Activated T-helper 1 cell treated with anti-CD3 and anti-CD28 coated beads, Interleukin-12 subunit alpha, Interleukin-12 subunit beta, Interleukin-2, Interleukin-4 antibody, amounts not matched to agents 30 ng/mL and 10 ng/mL and 1 ng/mL, durations not matched to agents 14 hours and 24 hours and 36 hours (primary cell): ENCODE measurements at places on chromosomes 2 and 18.

DNA sequence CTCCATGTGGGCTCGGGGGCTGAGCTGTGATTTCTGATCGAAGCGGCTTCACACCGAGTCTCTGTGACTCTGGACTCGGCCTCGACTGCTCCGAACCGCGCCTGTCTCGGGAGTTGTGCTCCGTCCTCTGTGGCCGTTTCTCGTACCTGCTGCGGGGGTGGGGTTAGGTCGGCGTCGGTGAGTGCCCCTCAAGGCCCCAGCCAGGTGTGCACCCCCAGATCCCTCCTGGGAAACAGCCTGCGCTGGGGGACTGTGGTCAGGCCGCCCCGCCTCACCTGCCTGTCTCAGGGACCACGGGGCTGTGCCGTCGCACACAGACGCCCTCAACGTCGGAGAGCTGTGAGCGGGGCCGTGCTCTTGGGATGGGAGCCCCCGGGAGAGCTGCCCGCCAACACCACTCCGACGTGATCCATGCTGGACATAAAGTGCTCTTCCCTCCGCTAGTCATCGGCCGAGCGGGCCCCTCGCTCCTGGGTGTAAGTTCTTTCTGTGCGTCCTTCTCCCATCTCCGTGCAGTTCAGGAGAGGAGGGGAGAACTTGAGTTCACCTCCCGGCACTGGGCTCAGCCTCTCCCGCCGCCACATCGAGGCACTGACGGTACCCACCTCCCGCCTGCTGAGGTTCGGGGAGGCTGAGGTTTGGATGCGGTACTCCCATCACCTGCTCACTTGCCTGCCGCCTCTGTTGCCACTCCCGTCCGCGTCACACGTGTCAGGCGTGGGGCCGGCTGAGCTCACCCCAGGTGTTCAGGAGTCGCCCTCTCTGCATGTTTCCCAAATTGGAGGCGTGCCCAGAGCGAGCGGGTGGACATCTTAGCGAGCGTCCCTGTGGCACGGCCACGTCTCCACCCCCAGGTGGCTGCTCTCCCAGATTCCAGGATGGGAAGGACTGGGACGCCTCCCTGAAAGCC lies 55.7 kb downstream of the CTDP1 start:
- no peak for DNase-seq

DNA sequence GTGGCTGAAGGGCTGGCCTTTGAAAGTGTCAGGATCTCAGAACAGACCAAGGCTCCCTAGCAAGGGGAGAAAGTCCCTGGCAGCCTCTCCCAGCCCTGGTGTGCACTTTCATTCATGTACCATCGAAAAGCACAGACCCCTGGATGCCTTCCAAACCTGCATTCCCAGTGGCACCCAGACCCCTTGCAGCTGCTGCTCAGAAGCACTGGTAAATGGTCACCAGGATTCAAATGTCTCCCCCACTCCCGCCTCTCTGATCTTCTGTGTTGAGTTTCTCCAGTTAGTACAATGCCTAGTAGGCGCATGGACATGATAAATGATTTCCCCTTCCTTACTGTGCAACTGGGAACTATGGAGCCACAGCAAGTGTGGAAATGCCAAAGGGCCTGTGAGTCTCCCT lies 180.0 kb downstream of the GLI2 start:
- no peak for DNase-seq

GRCh38 chr2:26118682-26119081 lies 54.2 kb upstream of the GAREM2 start:
- DNase-seq: no peak

GRCh38 chr2:8752385-8752784 lies 70.5 kb downstream of the ID2 start:
- no peak for DNase-seq

DNA sequence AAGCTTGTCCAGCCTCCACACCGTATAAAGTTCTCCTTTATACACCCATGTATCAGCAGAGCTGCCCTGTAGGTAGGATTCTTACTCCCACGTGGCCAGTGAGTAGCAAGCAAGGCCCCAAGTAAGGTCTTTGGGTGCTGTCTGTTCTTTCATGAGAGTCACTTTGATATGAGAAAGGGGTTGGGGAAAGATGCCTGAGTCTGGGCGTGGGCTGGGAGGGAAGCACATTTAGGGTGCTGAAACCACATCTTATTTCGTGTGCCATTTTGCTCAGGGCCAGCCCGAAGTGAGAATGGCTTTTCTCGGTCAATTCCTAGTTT lies 436 bp upstream of the ITPRIPL1 start:
- no peak for DNase-seq

GRCh38 chr2:10234409-10235094 lies 68.2 kb upstream of the HPCAL1 start:
- DNase-seq: no peak

GRCh38 chr2:106159866-106160785 lies 34.0 kb downstream of the UXS1 start:
- DNase-seq: peak; percentile 42

GRCh38 chr2:43169987-43170386 lies 56.4 kb downstream of the ZFP36L2 start:
- DNase-seq: peak; percentile 52

GRCh38 chr2:27496357-27497287 lies at the start of gene GCKR:
Gene GCKR, plus strand, starts transcription at chr2:27496839. Its CDS starts 66 bp downstream, at chr2:27496905.
- no peak for DNase-seq

- no peak for DNase-seq
Measured at GRCh38 chr2:144372410-144373080, 147.4 kb downstream of the ZEB2 start.

DNA sequence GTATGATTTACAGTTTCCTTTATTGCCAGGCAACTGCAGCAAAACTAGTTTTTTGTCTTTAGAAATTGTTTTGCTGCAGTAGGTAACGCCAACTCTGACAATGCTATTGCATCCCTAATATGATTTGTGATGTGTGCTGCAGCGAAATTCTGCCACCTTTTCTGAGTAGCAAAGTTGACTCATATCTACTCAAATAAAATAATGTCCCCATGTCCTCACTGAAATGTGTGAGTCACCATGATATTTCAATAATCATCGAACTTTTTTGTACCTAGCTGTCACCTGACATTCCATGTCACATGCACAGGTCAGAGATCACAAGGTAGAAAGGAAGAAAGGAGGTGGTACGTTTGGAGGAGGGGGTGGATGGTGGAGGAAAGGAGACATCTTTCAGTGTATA lies 205.0 kb downstream of the RAD51AP2 start:
- no peak for DNase-seq

GRCh38 chr18:3753106-3753505 lies 303.1 kb downstream of the TGIF1 start:
- DNase-seq: no peak

DNA sequence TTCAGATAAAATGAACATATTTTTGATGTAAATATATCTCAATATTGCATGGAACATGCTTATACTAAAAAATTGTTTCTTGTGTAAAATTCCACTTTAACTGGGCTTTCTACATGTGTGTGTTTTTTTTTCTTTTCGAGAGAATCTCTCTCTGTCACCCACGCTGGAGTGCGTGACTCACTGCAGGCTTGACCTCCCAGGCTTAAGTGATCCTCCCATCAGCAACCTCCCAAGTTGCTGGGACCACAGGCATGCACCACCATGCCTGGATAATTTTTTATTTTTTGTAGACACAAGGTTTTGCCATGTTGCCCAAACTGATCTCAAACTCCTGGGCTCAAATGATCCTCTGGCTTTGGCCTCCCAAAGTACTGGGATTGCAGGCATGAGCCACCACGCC lies 254.6 kb downstream of the LOXHD1 start:
- DNase-seq: no peak

GRCh38 chr2:43225093-43225787 lies 1.2 kb downstream of the ZFP36L2 start:
- DNase-seq: peak; percentile 60

- no peak for DNase-seq
Measured at GRCh38 chr2:100621371-100621951, 58.7 kb downstream of the PDCL3 start.

DNA sequence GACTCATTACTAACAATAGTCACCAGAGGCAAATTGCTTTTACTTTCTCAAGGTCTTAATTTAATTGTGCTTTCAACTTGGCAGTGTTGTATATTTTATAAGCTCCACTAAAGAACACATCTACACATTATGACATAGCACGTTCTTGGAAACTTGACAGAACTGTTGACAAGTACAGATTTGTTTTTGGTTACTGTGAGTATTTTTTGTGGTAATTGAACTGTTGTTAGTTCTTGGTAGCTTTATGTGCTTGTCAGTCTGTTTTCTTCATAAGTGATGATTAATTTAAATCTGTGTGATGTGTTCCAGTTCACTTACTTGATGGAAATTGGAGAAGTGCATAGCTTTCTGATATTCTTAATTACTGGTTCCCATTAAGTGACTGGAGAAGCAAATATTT lies 63.9 kb downstream of the COMMD1 start:
- DNase-seq: no peak

- DNase-seq: no peak
Measured at GRCh38 chr18:48293954-48294898, 115.0 kb downstream of the ZBTB7C start.

DNA sequence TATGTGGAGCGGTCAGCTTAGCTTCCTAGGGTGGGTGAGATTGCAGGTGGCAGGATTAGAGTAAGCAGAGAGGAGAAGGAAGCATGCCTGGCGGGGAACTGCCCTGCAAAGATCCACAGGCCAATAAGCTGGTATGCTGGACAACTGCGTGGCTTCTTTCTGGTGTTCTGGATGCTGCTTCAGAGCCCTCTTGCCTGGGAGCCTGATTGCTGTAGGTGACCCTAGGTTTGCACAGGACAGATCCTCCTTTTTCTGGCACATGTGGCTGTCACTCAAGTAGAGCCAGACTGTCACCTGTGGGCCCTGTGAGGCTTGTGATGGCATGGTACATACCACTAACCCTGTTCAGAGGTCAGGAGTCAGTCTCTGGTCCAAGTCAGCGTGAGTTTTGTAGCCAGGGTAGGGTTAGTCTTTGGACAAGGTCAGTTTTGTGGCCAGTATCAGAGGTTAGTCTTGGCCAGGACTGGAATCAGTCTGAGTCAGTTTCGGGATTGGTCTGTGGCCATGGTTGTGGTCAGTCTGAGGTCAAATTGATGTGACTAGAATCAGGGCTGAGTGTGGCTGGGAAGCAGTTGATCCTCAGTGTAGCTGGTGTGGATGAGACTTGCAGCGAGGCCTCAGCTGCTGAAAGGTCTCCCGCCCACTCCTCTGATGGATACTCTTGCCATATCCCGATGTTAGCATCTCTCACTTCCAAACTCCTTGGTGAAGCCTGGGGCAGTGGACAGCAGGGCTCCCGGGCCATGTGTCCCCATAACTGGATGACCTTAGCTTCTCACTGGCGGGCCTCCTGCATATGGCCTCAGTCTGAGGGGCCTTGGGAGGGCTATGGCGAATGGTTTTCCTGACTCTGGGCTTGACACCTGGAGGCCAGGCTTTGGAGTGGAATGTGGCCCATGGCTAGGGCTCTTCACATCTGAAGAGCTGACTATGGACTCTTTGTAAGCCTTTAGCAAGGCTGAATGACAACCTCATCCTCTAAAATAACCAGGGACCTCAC lies 260.5 kb downstream of the DYSF start:
- no peak for DNase-seq

DNA sequence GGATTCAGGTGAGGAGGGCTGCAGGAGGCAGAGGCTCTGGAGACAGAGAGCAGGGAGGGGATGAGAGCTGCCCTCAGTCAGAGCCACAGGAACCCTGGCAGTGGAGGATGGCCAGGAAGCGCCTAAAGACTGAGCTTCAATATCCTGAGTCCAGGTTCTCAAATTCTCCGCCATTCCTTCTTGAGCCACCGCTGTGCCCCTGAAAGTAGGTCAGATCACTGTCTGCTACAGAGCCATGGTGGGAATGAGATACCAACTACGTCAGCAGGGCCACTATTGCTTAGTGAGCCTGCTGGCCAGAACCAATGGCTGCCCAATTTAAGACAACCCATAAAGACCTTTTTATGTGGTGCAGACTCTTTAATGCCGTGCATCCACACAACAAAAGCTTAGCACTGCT lies 155.5 kb downstream of the CTIF start:
- DNase-seq: no peak

- DNase-seq: no peak
Measured at GRCh38 chr2:110998311-110998710, 122.4 kb upstream of the BCL2L11 start.

DNA sequence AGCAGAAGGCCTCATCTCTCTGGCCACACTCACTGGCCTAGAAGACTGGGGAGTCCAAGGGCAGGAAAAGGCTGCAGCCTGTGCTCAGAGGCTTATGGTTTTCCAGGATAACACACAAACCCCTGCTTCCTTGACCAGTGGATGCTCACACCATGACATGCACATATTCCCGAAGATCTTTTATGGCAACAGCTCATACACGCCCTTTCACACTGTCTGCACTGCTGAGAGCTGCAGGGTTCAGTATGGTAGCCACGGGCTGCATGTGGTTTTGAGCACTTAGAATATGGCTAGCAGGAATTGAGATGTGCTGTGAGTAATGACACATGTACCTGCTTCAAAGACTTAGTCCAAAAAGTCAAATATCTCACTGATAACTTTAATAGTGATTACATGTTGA lies 95.8 kb downstream of the VSNL1 start:
- no peak for DNase-seq

DNA sequence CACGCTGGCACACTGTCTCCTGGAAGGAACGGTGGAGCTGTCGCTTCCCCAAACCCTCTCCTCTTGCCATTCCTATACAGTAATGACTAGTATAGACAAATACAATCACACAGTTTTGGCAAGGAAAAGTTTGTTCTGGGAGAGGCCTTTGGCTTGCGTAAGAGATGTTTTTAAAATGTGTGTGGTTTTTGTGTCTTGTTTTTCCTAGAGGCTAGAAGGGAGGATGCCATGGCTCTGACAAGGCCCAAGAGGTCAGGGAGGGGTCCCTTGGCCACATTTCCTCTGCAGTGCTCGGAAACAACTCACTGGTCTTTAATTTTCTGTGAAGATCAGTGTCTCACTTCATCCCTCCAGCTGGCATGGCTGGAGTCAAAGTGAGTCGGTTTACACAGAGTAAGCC lies 195.9 kb downstream of the SH3RF3 start:
- DNase-seq: no peak

DNA sequence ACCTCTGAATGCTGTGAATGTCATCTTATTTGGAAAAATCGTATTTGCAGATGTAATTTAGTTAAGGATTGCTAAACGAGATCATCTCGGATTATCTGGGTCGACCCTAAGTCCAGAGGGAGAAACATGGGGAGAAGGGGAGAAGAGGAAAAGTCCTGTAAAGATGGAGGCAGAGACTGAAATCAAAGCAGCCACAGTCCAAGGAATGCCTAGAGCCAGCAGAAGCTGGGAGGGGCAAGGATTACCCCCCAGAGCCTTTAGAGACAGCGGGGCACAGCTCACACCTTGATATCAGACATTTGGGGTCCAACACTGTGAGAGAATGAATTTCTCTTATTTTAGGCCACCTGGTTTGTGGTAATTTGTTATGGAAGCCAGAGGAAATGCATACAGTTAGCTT lies 104.9 kb upstream of the YPEL5 start:
- no peak for DNase-seq

DNA sequence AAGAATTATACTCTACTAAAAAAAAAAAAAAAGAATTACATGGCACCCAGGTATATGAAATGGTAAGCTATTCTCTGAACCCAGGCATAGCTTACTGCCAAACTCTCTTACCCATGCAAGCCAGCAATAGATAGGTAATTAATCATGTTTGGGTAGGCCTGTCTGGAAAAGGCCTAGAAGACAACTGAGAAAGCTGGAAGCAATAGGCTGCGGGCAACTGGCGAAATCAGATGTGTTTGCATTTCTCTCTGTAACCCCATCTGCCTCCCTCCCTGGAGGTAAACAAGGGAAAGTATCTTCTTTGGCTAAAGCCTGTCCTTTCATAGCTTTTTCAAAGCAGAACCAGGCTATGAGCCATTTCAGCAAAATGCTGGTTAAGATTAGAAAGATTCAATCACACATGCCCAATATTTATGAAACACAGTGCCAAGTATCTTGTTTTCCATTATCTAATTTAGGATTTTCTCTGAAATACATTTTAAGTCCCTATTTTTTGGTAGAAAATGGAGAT lies 934.8 kb upstream of the DDX18 start:
- DNase-seq: no peak

- DNase-seq: no peak
Measured at GRCh38 chr2:112972423-112973086, 5.3 kb upstream of the IL36G start.
